Central memory CD4-positive, alpha-beta T cell (primary cell): ENCODE measurements at places on chromosomes 13 and 19.

DNA sequence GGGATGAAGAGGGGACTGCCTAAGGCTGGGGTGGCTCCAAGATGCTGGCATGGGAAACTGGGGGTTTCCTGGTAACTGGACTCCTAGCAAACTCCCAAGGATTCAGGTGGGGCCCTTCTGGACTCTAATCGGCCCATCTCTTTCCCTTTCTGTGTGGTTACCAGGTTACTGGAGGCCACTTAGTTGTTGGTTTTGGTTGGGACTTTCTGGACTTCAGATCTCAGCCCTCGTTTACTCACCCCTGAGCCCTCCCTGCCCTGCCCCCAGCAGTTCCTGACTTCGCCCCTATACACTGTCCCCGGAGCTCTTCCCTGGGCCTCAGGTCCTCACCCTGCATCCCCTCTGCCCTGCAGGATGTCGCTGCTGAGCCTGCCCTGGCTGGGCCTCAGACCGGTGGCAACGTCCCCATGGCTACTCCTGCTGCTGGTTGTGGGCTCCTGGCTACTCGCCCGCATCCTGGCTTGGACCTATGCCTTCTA is 328 bp downstream of the CYP4F12 start:
- no peak for DNase-seq

GRCh38 chr13:51502153-51502651 is 49.4 kb upstream of the INTS6 start:
- no peak for DNase-seq

GRCh38 chr19:42172261-42172660 is 40.0 kb upstream of the POU2F2 start:
- no peak for DNase-seq

DNA sequence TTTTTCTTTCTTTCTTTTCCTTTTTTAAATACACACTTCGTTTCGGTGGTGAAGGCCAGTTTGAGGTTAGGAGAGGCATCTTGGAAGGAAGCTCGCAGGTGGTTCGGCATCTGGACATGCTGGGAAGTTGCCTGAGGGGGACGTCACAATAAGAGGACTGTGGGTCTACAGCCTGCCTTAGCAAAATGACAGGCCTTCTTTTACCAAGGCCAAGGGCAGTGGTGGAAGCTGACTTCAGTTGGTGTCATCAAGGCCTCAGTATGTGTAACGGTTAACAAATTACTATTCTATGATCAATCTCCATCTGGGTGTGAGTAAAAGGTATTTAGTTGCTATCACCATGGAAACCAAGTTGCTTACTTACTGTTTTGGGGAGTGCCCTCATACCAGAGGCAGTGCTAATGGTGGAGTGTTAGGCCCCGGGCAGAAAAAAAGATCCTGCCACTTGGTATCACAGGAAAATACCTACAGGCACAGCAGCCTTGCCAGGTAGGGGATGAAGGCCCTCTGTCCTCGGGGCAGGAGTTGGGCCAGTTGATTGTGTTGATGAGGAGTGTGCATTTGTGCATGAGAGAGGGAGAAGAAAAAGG is 10.3 kb downstream of the ACTN4 start:
- DNase-seq, result peak; percentile 43

DNA sequence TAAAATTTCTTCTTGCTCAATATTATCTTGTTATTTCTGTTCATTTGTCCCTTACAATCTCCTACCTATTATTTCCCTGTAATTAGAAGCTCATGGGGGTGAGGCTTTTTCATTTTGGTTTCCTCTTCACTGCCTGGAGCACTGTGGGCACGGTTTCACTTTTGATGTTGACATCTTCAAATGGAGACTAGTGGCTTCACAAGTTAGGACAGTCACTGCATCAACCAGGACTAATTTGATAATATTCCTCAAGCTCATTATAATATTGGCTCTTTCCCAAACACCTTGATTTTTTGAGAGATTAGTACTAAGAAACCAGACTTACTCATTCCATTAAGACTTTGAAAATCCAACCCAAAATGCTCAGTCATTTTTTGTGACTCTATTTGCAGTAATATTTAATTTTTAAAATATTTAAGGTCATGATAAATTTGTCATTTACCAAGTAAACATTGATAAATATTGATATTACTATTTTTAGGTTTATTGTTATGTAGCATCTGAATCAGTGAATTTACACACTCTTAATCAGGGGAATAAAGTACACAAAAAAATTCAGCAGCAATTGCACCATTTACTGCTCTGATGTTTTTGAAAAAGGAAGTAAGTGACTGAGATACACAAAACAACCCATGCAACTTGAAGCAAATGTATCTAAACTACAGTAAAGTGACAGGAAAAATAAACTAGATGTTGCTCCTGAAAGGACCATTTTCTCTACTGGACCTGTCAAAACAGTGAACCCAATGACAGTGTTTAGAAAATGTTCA is 28.8 kb upstream of the RCBTB2 start:
- DNase-seq, result no peak

DNA sequence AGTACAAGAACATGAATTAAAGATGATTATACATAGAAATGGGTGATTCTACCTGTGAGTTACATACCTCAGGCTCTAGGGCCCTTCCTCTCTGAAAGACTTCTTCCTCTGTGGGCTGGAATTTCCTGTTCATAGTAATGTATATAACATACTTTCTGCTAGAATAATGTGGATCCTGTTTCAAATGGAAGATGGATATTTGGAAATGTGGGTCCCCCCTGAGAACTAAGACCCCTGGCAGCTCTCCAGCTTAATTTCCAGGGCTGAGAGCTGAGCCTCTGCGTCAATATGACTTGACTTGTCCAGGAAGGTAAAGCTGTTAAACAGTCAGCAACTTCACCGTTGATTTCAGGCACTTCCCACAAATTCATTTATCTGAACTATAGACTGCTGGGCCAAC is 296.3 kb downstream of the NALCN start:
- no peak for DNase-seq

GRCh38 chr13:38785042-38785441 is 98.2 kb downstream of the FREM2 start:
- DNase-seq, result no peak

- no peak for DNase-seq
These were observed 15.8 kb downstream of the FREM2 start for GRCh38 chr13:38702669-38703068.

- no peak for DNase-seq
These were observed 42.1 kb downstream of the RHPN2 start for GRCh38 chr19:33022472-33023116.

- no peak for DNase-seq
These were observed 43.4 kb upstream of the MAP3K10 start for GRCh38 chr19:40147693-40148347.

DNA sequence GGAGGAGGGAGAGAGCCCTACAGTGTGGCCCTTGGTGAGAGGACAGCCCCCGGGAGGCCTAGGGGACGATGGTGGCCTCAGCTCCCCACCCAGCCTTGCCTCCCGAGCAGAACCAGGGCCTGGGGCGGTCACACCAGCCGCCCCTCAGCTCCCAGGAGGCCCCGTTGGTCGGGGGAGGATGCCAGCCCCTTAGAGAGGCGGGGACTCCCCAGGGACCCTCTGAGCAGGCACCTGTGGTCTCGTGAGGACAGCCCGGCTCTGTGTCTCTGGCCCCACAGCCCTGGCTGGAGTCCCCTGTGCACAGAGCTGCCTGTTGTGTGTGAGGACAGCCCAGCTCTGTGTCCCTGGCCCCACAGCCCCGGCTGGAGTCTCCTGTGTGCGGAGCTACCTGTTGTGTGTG is 158.8 kb downstream of the KDM4B start:
- DNase-seq, result no peak

DNA sequence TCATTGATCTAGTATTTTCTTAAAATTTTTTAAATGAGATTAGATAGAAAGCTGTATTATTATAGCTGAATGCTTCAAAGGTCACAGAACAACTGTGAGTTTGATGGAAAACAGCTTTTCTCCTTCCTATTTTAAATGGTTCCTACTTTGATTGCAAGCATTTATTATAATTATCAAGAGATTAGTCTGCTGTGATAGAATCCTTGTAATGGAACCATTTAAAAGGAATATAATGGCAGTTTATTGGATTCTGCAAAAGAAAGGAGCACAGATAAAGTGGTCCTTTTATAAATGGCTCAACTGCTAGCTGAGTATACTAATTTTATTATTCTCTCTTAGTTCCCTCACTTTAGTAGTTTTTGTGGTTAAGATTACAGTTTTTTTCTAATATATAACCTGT is 87.0 kb downstream of the MAB21L1 start:
- DNase-seq, result no peak

GRCh38 chr19:1868971-1869370 is 5.6 kb upstream of the KLF16 start:
- no peak for DNase-seq

GRCh38 chr13:56713656-56714055 is 427.1 kb upstream of the PRR20A start:
- no peak for DNase-seq

DNA sequence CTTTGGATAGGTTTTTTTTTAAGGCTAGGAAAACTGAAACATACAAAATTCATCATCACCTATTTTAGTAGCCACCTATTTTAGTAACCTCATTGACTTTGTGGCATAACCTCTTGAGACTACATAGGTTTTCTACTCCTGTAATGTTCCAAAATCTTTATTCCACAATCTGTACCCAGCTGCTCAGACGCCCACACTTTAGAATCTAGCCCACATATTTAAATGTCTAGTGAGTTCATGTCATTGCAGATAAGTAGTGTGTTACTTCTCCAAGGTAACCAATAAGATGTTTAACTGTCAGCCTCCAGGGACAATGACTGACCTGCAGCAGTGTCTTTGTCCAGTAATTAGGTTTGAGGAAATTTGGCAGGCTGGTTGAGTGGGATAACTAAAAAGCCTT is 330.2 kb downstream of the MZT1 start:
- DNase-seq, result no peak

GRCh38 chr13:29889111-29889510 is 38.7 kb upstream of the UBL3 start:
- DNase-seq, result no peak

DNA sequence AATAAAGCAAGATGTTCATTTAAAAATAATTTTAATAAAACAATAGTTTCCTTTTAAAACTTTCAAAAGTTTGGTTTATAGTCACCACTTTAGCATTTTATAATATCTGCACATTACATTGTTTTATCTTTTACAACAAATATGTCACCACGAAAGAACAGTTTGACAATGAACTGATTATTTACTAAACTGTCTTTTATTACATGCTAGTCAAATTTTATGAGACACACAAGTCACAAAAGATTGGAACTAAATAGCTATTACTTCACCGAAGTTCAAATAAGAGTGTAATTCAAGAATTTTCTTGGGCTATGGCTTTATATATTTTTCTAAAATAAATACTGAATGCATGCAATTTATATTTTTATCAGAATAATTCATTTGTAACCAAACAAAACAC is 57.5 kb upstream of the EEF1AKMT1 start:
- no peak for DNase-seq

DNA sequence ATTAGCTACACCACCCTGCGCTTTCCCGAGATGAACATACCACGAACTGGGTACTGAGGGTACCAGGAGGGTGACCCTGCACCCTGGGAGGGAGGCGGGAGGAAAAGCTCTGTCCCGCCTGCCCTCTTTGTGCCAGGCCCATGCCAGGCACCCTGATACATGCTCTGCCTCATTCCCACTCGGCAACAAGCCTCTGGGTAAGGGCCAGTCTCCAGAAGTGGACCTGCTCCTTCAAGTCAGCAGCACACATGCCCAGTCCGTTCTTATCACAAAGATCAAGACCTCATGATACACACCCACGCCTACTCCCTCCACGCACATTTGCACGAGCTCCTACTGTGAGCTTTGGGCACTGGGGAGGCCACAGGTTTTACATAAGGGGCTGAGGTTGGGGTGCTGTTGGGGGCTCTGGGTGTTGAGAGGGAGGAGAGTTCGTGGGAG is 2.0 kb upstream of the FFAR1 start:
- DNase-seq, result no peak

GRCh38 chr13:81987677-81988357 is 1646.9 kb upstream of the SPRY2 start:
- no peak for DNase-seq

- no peak for DNase-seq
These were observed 2.0 kb downstream of the AKT1S1 start for GRCh38 chr19:49875177-49875576.

DNA sequence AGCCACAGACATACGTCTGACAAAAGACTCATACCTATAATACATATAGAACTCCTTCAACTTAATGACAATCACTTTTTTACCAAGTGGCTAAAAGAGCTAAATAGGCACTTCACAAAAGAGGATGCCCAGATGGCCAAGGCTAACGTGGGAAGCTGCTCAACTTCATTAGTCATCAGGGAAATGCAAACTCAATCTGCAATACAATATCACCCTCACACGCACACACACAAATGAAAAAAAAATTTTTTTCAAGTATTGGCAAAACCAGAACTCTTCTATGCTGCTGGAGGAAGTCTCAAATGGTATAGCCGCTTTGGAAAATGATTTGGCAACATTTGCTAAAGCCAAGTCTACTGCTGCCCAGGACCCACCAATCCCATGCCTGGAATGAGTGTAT is 14.6 kb upstream of the DNMT1 start:
- no peak for DNase-seq

DNA sequence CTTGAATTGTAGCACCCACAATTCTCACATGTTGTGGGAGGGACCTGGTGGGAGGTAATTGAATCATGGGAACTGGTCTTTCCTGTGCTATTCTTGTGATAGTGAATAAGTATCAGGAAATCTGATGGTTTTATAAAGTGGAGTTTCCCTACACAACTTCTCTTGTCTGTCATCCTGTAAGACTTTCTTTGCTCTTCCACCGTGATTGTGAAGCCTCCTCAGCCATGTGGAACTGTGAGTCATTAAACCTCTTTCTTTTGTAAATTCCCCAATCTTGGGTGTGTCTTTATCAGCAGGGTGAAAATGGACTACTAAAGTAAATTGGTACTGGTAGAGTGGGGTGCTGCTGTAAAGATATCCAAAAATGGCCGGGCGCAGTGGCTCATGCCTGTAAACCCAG is 215.6 kb downstream of the LIG4 start:
- DNase-seq, result no peak

DNA sequence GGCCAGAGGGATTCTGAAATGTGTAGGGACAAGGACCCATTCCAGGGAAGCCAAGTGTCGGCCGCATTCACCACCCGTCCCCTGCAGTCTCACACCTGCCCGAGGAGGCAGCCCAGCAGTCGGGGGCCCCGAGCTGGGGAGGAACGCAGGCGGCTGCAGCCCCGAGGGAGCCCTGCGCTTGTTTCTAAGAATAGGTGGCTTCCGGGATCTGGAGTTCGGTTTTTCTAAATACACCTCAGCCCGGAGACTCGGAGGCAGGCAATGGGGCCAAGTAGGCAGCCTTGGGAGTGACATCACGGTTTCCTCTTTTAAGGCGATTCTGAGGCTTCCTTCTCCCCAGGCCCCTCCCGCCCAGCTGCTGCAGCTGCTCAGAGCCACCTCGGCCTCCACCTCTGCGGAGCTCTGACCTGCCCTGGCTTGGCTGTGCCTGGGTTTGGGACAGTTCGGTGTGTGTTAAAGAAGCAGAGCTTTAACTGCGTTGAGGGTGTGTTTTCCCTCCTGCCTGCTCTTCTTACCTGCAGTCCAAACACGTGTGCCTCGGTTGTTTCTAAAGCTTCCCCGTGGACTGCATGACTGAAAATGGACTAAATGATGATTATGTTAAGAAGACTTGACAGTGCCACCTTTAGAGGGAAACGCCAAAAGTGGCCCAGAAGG is 80.5 kb downstream of the COL4A2 start:
- no peak for DNase-seq

- peak; percentile 20 for DNase-seq
These were observed 12.8 kb upstream of the SELENOW start for GRCh38 chr19:47765523-47766358.

- DNase-seq, result no peak
These were observed 5.4 kb downstream of the MADCAM1 start for GRCh38 chr19:501646-502045.

- DNase-seq, result no peak
These were observed 4.0 kb downstream of the KLF16 start for GRCh38 chr19:1859331-1859781.
